ENCODE measurements at places on chromosomes 3 and 15.

- DNase-seq = no peak
Measured at GRCh38 chr15:68316061-68316804, 38.7 kb downstream of the FEM1B start.

DNA sequence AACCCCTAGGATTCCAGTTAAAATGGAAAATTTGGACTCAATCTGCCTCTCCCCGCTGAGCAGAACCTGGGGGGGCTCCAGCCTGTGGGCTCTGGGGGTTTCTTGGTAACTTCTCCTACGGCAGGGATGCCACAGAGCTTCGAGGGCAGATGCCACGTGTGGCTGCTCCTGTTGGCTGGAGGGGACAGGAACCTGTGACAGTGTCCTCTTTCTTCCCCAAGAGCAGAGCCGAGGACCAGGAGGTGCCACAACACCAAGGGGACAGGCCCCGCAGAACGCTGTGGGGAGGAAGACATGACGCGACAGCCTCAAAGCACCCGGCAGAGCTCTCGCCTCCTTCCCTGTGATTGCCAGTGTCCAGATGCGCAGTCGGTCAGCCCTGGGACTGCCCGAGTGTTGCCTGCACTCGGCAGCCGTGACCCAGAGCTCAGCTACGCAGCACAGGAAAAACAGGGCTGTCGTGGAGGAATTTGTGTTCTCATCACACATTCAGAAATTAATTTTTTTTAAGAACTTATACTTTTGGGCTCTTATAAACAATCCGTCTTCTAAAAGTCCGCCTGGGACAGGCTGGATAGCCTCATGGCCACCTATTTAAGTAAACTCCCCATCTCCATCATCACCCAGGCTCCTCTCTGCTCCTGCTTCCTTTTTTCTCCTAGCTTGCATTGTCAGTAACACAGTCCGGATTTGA, 131.9 kb upstream of the MEF2A start:
- no peak for DNase-seq

- DNase-seq = peak; percentile 34
Measured at GRCh38 chr15:45641999-45642932, 7.4 kb downstream of the SQOR start.

DNA sequence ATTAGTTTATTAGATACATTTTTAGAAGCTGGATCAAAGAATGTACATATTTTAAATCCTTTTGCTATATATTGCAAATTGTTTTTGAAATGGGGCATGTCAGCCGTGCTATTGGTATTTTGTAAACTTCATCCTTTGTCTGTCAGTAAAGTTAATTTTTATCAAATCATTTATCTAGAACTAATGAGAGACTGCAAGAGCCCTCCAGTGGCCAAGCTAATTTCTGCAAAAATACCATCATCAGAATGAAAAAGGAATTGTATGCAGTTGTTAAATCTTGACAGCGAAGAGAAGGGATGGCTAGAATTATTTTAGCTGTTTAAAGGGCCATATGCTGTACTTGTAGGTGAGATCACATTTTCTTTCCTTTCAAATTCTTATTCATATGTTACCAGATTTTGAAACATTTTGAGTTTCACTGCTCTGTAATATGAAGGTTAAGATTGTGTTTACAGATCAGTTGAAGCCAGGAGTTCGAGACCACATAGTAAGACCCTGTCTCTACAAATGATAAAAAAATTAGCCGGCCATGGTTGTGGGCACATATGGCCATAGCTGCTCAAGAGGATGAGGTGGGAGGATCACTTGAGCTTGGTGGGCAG, 8.1 kb upstream of the CLDN11 start:
- peak; percentile 33 for DNase-seq

GRCh38 chr3:106577241-106577640, 708.4 kb upstream of the CBLB start:
- no peak for DNase-seq

DNA sequence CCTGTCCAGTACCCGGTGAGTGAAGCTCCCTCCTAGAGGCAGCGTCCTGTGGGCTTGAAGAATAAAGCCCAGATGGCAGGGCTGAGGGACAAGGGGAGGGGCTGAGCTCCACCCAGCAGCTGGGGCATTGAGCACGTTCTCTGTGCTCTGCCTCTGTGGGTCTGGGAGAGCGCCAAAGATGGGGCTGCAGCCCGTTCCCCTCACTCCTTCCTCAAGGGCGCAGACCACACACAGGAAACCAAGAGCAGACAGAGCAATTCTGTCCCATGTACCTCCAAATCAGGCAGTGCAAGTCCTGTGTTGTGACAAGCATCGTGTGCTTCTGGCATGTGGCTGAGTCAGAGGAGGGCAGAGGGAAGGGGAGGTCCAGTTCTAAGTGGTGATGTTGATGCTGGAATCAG, 15.7 kb upstream of the KIF23 start:
- DNase-seq = no peak

DNA sequence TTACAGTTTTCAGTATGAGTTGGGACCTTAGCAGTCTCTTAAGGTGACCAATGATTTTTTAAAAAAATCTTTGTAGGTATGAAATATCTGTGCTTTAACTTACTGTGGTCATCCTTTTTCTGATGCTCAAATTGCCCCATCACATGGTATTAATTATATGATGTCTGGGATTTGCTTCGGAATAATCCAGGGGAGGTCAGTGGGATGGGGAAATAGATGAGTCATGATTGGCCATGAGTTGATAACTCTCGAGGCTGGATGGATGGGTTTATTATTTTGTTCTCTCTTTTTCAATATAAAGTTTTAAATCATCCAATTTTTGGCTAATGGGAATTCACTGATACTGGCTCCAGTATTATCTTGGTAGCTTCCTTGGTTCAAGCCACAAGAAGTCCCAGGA, 370.3 kb upstream of the TPM1 start:
- DNase-seq = no peak

DNA sequence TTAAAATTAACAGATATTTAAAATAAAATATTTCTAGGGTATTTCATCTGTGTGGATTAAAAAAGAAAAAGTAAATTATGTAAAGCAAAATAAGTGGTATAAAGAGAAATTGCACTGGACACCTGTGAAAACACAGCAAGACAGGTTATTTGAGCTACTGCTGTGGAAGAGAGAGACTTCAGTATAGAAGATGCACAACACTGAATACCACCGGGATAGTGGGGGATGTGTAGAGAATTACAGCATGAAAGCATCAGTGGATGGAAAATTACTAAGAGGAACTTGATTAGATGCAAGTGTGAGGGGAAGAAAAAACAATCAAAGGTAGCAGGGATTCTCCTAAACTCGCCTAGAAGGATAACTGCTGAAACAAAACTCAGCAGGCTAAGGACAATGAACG, 1242.5 kb upstream of the GBE1 start:
- DNase-seq = no peak

DNA sequence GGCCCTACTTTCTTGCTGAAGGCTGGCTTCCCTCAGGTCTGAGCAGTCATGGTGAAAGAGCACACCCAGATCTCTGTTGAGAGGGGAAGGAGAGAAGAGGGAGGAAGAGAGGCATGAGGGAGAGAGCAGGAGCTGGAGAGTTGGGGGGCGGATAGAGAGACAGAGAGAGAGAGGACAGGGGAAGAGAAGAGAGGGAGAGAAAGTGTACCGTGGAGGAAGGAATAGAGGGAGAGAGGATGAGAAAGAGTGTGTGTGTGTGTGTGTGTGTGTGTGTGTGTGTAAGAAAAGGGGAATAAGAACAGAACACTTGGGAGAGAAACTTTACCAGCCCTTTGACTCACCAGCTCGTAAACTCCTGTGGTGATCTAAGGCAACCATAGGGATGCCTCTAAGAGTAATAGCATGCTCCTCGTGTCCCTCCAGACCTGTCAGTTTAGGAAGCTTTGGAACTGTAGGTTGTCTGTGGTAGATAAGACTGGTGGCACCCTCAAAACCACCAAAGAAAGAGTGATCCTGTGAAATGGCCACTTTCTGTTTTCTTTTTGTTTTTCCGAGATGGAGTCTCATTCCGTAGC, 18.2 kb downstream of the ZNF592 start:
- DNase-seq = no peak

DNA sequence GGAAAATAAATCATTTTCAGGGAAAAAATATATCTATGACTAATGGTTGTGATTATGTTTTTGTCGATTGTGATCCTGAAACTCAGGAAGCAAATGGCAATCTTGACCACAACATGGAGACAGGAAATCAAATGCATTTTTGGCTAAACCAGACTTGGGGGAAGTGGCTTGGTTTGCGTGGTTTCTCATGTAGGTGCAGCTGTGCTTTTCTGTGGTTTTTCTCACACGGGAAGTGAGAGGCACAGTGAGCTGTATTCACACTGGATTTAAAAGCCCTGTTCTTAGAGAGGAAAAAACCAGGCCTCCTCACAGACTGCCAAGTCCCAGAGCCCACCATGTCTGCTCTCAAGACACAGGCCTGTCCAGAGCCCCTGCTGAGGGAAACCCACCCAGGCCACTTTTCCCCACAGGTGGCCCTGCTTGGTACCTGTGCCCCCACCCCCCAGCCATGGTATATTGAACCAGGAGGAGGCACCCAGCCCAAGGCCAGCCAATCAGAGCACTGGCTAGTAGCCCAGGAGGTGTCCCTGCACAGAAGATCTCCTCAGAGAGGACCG, 46.1 kb downstream of the BTD start:
- peak; percentile 38 for DNase-seq

DNA sequence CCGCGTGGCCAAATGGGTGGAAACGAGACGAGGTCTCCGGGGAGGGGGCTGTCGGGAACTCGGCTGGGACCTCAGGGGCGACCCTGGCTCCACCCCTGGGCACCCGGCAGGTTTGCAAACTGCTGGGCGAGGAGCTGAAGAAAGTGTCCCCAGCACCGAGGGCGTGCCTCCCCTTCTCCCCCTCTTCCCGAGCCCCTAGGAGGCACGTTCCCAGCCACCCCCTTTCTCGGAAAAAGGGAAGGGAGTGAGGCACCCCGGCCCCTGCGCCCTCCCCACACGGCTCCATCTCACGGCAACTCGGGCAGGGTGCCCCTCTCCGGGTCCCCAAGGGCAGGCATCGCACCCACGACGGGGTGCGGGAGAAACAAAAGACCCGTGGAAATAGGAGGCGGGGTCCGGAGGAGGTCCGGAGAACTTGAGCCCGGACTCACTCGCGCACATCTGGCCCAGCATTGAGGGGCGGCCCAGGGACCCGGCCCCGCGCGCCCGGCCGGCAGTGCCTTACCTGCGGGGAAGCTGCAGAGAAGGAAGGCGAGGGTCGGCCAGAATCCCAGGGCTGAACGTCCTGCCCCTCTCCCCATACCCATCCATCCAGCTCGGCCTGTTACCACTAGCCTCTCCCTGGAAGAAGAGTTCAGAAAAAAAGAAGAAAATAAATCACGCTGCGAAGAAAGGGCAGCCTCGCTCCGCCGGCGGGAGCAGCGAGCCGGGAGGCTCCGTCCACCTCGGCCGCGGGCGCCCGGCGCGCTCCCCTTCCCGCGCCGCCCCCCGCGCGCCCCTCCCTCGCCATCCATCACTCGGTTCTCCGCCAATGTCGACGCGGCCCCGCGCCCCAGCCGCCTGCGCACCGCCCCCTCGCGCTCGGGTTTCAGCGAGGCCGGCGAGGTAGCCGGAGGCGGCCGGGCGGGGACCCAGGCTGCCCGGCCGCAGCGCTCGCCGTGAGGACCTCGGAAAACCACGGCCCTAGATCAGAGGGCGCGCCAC, 16.3 kb downstream of the RGMA start:
- no peak for DNase-seq

- DNase-seq = no peak
Measured at GRCh38 chr3:150965436-150965835, 7.1 kb downstream of the CLRN1 start.

- DNase-seq = no peak
Measured at GRCh38 chr3:50137531-50137930, 17.6 kb upstream of the SEMA3F start.

DNA sequence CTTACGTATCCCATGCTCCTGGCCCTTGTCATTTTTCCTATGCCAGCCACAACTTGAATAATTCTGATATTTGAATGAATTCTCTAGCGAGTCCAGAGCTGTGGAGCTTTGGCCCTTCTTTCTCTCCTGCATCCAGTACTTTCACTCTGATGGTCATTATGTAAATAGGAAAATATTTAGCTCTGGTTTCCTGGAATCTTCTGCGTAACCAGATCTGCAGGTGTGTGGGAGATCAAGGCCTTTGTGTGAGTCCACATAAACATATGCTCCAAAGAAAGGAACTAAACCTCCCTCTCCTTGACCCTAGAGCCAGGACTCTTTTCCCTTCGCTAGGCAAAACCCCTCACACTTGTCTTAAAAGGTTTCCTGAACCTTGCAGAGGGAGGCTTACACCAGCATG, 132.5 kb upstream of the THBS1 start:
- DNase-seq = no peak

GRCh38 chr15:26182441-26182840, 319.3 kb upstream of the ATP10A start:
- DNase-seq = no peak

DNA sequence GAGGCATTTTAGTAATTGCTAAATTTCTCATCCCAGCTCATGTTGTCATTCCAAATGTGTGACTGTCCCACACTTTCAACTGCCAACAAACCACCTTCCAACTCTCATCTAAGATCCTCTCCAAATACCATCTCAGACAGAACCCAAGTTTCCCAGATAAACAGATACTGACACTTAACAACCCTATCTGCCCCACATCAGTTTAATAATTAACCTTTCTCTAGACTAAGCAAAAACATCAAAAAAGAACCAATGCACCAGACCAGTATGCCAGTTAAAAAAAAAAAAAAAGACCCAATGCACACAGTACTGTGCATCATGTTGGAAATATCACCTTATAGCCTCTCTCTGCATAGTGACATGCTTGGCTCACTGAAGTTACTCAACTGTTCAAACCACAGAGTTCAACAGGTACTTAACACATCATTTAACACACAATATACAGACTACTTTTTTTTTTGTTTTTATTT, 5.5 kb downstream of the SFMBT1 start:
- no peak for DNase-seq

DNA sequence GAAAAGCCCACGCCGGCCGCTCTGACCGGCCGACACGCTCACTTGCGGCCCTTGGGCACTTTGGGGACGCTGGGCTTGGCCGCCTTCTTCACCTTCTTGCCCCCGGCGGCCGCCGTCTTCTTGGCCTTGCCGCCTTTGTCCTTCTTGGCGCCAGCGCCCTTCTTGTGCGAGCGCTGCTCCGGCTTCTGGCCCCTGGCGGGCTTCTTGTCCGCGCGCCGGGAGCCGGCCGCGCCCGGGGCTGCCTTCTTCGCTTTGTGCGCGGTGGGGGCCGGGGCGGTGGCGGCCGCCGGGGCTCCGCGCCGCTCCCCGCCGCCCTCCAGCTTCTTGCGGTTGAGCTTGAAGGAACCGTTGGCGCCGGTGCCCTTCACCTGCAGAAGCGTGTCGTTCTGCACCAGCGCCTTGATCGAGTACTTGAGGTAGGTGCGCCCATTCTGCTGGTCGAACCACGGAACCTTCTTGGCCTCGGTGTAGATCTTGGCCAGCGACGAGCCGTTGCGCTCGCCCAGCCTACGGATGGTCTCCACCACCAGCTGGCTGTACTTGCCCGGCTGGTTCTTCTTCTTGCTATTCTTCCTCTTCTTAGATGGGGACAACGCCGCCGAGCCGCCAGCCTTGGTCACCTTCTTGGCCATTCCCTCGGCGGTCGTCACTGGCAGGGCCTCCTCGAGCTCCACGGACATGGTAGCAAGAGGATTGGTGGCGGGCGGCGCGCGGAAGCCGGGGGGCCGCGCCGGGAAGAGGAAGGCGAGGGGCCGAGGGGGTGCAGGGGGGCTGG, 36.7 kb downstream of the HMCES start:
- peak; percentile 46 for DNase-seq
